Hepatocyte (in vitro differentiated cells): ENCODE measurements at places on chromosomes 13 and 19.

- no peak for DNase-seq
Measured at GRCh38 chr13:78201411-78201810, 282.8 kb upstream of the EDNRB start.

DNA sequence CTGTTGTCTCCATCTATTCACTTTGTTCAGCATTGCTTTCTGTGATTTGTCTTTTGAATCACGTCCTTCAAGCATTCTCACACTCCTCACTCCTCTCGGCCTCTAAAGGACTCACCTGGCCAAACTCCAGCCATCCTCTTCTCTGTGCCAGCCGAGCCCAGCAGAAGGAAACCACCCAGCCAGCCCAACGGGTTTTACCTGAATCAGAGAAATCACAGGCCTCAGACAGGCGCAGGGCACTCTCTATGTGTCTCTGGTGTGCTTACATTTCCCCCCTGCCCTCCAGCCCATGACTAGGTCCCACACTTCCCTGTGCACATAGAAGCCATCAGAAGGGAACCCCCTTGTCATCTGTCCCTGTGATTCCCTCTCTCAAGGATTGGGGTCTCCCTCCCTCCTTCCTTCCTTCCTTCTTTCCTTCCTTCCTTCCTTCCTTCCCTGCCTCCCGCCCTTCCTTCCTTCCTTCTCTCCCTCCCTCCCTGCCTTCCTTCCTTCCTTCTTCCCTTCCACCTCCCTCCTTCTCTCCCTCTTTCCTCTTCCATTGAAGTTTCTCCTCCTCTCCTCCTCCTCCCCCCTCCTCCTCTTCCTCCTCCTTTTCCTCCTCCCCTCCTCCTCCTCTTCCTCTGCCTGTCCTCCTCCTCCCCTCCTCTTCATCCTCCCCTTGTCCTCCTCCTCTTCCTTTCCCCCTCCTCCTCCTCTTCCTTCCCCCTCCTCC lies 8.8 kb upstream of the ZNF541 start:
- no peak for DNase-seq

DNA sequence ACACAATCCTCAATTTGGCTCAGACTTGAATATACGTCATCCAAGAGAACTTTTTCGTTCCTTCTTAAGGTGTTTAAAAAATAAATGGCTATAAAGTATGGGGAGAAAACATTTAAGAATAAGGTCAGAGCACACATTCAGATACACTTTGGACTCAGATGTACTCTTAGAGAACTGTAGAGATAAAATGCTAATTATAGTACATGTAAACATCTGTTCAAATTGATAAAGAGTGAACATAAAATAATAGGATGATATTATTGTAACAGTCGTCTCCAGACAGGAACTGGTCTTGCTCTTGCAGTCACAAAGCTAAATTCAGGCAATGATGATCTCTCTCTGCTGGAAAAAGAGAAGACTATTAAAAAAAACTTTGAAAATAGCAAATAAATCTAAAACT lies 91.4 kb downstream of the RBM26 start:
- no peak for DNase-seq

GRCh38 chr13:61148691-61149315 lies 266.8 kb downstream of the PCDH20 start:
- no peak for DNase-seq

GRCh38 chr13:48838193-48838973 lies 137.3 kb upstream of the FNDC3A start:
- DNase-seq = no peak
